Endodermal cell (in vitro differentiated cells): ENCODE measurements at places on chromosomes 2 and 18. TPM values are rescaled to one million over a fixed set of nuclear protein-coding genes. Genes with fewer than 3 reads are reported as not detected.

DNA sequence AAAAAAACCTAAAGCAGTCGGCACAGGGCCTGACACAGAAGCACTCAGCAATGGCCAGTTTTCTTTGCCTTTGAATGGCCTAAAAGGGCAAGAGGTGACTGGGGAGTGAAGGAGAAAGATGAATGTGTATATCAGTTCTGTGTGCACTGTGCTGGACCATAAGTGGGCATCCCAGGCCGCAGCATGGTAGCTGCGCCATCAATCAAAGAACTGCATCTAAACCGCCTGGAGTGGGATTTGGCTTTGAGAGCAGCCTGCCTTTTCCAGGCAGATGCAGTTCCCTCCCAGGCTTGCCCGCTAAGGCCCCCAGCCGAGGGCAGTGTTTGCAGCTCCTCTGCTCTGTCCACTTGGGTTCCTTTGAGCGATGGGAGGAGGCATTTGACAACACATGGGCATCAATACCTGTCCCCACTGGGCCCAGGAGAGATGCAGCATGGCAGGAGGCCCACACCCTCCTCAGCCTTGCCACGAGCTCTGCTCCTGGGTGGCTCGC lies 144.1 kb downstream of the FAM210A start:
- no peak for DNase-seq

GRCh38 chr2:174778085-174778981 lies 14.1 kb upstream of the CHRNA1 start:
- DNase-seq: no peak

GRCh38 chr2:144459286-144459685 lies 60.6 kb downstream of the ZEB2 start:
- DNase-seq: no peak

GRCh38 chr2:180307096-180307495 lies 300.0 kb upstream of the CWC22 start:
- DNase-seq: no peak

DNA sequence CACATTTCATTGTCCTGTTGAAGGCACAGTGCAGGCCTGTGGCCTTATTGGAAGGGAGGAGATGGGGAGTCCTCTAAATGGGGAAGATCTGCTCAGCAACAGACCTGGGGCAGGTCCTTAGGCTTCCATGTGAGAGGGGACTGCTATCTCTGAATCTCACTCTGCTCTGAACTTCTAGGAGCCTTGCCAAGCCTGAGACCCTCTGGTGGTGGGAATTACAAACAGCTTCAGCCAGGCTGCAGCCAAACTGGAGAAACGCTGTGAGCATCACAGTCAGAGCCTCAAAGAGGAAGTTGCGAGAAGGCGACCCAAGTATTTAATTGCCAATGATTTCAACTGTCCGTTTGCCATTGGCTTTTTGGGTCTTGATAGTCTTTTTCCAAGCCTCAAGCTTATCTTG lies 66.8 kb upstream of the MC2R start:
- DNase-seq: peak; percentile 86

GRCh38 chr2:42331569-42332284 lies 29.3 kb downstream of the COX7A2L start:
- DNase-seq: no peak

DNA sequence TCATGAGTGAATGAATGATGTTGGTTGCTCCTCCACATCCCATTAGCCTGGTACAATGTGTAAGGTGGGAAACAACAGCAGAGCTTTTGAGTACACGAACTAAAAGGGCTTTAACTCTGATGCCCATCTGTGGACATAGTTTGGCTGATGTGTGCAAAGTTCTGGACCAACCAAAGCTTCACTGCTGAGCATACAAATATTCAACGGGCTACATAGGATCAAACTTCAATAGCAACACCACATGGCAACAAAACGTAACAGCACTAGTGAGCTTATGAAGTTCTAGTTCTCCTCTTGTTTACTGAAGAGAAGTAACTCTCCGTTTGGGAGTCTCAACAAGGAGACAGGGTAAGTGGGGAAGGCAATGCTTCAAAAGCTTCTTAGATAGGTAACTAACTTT lies 20.4 kb downstream of the STAM2 start:
- no peak for DNase-seq

- DNase-seq: peak; percentile 89
Observed at GRCh38 chr18:55522011-55522410, 66.0 kb downstream of the TCF4 start.

SCYGR4 gene
- not detected in 3 replicates for total RNA-seq
